ENCODE measurements at places on chromosomes 3 and 15.

GRCh38 chr15:38196076-38196475 lies 56.6 kb upstream of the SPRED1 start:
- no peak for DNase-seq

GRCh38 chr15:94858011-94858410 lies 626.6 kb downstream of the MCTP2 start:
- DNase-seq = no peak

DNA sequence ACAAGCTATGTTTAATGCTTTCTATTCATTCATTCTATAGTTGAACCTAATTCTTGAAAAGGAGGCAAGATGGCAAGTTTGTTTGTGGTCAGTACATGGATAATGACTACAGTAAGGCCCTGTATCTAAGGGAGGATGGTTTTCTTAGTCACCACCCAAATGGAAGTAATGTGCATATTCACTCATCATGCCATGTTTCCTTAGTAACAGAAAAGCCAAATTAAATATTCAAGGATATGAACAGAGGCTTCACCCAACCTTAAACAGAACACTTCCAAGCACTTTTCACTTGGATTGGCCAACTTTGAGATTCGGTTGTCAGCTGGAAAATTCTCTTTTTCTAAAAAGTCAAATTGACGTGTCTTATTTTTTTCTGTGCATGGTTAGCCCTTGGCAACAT lies 805.3 kb upstream of the LMCD1 start:
- peak; percentile 18 for DNase-seq

GRCh38 chr15:40999190-40999589 lies 45.9 kb downstream of the CHAC1 start:
- no peak for DNase-seq

DNA sequence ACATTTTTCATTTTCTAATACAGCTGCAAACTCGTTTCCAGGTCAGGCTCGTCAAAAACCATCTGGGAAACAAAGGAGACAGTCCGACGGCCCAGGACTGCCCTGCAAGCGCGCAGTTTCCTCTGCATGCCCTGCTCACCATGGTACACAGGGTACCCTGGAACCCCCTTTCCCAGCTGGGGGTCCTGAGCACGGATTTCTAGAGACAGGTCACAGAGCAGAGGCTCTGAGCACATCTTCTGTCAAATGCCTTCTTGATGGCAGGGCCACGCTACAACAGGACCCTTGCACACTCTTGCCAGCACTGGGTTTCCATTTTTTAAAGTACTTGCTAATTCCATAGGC lies 8.1 kb downstream of the ZXDC start:
- DNase-seq = no peak

DNA sequence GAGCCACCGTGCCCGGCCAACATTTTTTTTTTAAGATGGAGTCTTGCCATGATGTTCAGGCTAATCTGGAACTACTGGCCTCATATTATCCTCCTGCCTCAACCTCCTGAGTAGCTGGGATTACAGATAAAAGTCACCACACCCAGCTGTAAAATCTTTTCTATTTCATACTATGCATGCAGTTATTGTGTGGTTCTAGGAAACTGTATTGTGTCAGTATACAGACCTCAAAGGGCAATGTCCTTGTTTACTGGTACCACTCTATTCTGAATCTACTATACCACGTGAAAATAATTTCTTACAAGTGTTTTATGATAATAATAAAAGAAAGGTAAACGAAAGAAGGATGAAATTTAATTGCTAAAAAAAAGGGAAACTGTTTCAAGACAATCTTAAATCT lies 123.5 kb upstream of the PTX3 start:
- no peak for DNase-seq

DNA sequence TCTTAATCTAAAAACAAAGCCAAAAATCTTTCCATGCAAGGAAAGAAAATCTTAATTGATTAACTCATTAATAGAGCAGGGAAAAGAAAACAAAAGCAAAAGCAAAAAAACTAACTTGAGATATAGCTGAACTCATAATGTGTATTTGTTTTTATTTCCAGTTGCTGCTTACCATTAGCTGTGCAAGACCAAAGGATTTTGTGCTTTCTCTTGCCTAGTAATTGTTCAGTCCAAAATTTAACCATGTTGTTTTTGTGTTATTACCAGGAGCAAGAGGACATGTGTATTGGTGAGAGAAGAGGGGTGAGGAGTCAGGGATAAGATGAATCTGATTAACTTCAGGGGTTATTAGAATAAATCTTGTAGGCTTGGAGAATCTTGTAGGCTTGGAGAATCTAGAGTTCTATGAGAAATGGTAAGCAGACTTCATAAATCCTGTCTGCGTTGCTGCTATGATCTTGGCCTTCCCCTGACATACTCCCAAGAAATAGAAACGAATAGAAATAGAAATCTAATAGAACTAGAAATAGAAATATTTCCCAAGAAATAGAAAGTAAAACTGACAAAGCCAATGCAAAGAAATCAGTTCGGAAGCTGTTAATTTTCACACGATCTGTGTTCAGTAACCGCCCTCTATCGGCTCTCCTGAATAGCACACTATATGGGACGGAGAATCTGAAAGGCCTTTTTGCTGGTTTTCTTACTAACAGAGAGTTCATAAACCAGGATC lies 72.6 kb upstream of the TNFSF10 start:
- no peak for DNase-seq

GRCh38 chr3:142929109-142929508 lies 34.4 kb downstream of the PAQR9 start:
- no peak for DNase-seq

Measured in retina (tissue), 1 donor.